ENCODE measurements at places on chromosomes 5 and 9. TPM values are rescaled to one million over a fixed set of nuclear protein-coding genes. Genes with fewer than 3 reads are reported as not detected.
A peak's percentile ranks its signal among the peaks of the same experiment; 100 is the strongest.

Gene FOXI1
- total RNA-seq: not detected

Gene PKD2L2
- not detected for total RNA-seq

DNA sequence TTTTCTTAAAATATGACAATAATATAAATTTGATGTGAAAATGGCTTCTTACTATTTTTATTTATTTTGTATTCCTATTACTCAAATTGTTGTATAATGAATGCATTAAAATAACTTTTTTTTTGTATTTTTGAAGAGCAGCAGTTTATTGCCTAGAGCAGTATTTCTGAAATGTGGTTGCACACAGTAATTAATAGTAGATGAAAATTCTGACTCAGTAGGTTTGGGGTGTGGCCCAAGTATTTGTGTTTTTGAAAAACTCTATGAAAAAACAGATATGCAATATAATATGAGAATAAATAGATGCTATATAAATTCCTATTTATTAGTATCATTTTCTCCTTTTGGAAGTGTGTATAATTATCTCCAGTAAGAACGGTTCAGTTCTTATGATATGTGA is 2225.3 kb upstream of the C9orf72 start:
- no peak for DNase-seq
- H3K36me3 ChIP-seq: no peaks in the 10 kb centered on the region
- no peak overlapping the region for H3K4me3 ChIP-seq
- H3K27ac ChIP-seq: no peak overlapping the region
- no peaks in the 10 kb centered on the region for H3K4me1 ChIP-seq
- H3K27me3 ChIP-seq: no peaks in the 10 kb centered on the region

GRCh38 chr5:156395306-156395675 is 68.3 kb downstream of the SGCD start:
- no peak overlapping the region for H3K4me3 ChIP-seq
- no peaks in the 10 kb centered on the region for H3K36me3 ChIP-seq
- H3K27ac ChIP-seq: peak overlapping the region; percentile 69
- no peak for DNase-seq

DNA sequence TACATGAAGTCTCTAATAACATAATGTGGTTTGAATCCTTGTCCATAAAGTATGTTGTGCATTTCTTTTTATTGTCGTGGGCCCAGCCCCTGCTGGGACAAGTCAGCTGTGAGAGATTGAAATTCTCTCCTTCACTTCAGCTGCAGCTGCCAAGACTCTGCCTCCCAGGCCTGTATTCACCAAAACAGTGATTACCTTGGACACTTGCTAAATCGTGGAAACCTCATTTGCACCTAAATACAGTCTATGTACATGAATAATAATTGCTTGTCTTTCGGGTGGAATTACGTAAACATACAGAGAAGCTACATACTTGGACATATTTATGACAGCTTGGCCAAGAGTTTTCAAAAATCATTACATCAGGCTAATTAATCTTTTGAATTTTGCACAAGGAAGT is 898.5 kb upstream of the SEMA6A start:
- DNase-seq: no peak
- H3K4me1 ChIP-seq: no peaks in the 10 kb centered on the region
- H3K36me3 ChIP-seq: no peaks in the 10 kb centered on the region

Gene PRLR
- total RNA-seq: 3.4 TPM

Gene PCDHGB2
- total RNA-seq: 10.1 TPM

Gene NUP155
- 19.1 TPM for total RNA-seq

DNA sequence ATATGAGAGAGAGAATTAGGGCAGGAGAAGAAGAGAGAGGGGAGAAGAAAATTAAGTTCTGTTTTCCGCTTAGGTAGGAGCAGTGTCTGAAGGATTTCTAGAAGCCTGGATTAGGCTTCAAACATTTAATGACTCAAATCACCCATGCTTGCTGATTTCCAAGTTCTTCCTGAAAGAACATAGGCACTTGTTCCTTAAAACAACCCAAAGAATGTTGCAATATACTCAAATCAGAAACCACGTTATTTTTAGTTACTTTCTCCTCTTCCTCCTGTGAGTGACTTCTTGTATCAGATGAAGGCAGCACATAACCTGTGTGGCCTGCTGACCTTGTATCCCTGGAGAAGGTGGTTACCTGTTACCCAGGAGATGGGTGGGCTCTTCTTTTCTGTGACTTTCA is 351.5 kb upstream of the KLF4 start:
- H3K36me3 ChIP-seq: no peaks in the 10 kb centered on the region
- no peak for DNase-seq
- H3K4me1 ChIP-seq: no peaks in the 10 kb centered on the region
- no peak overlapping the region for H3K27ac ChIP-seq
- H3K27me3 ChIP-seq: no peaks in the 10 kb centered on the region

Gene IFNA17
- not detected for total RNA-seq

GRCh38 chr9:1997646-1998045 is 17.5 kb upstream of the SMARCA2 start:
- H3K27me3 ChIP-seq: no peaks in the 10 kb centered on the region
- H3K36me3 ChIP-seq: no peaks in the 10 kb centered on the region
- H3K27ac ChIP-seq: no peak overlapping the region
- peaks cover 4% of the 10 kb centered on the region for H3K4me1 ChIP-seq

Gene HSD17B4
- 371 TPM for total RNA-seq

- H3K27me3 ChIP-seq: no peaks in the 10 kb centered on the region
- no peak overlapping the region for H3K4me3 ChIP-seq
- H3K4me1 ChIP-seq: peaks cover 16% of the 10 kb centered on the region
These were observed 12.8 kb upstream of the NRARP start for GRCh38 chr9:137314561-137315560.

Data from lung (tissue), 17 donors.